ENCODE measurements at places on chromosomes 3 and 15. TPM values are rescaled to one million over a fixed set of nuclear protein-coding genes. Genes with fewer than 3 reads are reported as not detected.

DNA sequence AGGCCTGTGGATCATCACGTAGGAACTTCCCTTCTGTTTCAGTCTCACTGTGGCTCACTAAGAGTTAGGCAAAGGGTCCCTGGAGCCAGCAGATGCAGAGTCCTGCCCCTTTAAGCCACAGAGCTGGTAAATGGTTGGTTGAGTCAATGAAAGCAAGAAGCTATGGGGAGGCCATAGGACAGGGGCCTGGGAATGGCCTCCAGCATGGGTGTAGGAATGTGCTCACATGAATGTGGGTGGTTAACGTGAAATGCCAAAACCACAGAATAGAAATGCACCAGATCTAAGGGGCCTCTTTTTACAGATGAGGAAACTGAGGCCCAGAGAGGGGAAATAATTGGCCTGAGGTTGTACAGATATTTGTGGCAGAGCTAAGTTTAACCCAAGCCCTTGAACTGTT is 150.3 kb downstream of the TLE3 start:
- H3K4me3 ChIP-seq = no peak overlapping the region
- no peaks in the 10 kb centered on the region for H3K36me3 ChIP-seq
- DNase-seq = no peak

Gene ECE2
- not detected for total RNA-seq

DNA sequence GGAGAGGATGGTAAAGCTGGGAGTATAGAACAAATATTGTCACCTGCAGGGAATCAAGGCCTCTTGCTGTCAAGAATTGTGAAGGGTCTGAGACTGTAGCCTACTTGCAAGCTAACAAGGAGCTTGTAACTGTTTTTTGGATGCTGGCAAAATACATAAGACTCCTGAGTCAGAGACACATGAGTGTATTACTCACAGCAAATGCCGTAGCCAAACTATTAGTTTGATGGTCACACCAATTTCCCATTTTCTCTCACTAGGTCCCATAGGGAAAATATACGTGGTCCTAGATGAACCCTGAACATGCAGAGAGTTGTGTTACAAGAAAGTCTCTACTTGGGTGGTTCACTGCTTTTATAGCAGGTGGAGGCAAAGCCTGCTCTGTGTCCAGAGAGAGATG is 44.7 kb upstream of the LIPC start:
- no peak for DNase-seq
- no peaks in the 10 kb centered on the region for H3K27me3 ChIP-seq
- H3K4me3 ChIP-seq = no peak overlapping the region
- H3K27ac ChIP-seq = no peak overlapping the region

DNA sequence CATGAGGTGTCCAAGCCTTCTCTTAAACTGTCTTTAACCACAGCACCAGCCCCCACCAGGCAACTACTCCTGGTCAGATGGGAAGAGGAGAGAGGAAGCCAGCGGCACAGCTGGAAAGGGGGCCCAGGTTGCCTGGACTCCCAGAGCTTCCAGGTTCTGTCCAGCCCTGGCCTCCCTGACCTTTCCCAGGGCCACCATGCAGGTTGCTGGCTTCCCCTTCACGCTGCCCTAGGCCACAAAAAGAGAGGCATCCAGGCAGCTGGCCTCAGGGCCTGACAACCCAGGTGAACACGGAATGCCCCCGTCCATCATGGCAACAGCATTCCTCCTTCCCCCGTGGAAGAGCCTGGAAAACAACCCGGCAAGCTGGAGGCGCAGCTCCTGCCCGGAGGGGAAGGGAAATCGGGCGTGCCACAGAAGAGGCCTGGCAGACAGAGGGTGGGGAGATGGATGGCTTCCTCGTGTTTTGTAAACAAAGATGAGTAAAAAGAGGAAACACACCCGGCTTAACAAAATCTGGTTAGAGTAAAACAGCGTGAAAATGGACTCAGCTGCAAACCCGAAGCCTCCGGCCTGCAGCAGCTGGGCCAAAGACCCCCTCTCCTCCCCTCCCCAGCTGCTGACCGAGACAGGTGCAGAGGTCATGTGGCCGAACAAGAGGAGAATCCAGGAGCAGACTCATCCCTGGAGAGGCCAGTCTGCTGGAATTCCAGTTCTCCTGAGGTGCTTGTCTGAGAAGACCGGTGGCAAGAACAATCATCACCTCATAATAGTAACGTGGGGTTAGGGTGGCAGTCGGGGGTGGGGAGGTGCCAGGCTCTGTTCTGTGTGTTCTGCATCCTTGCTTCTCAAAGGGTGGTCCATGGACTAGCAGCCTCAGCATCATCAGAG is 15.5 kb downstream of the BMF start:
- no peak for DNase-seq
- peaks cover 76% of the 10 kb centered on the region for H3K4me1 ChIP-seq
- no peak overlapping the region for H3K4me3 ChIP-seq
- peak overlapping the region; percentile 77 for H3K27ac ChIP-seq

DNA sequence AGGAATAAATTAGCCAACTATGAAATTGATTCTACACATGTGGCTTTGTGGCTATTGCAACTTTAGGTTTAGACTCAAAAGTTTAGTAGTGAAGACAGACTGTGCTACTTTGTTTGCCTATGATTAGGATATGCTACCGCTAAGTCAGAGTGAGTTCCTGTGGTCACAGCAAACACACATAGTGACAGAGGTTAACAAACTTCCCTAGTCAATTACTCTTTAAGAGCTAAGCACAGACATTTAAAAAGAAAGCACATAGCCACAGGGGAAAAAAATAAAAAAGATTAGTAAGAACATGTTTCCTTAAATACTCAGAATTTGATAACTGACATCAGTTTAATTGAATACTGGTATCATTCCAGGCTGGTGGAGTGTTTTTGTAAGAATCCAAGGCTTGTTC is 207.1 kb downstream of the GBE1 start:
- H3K27ac ChIP-seq = no peak overlapping the region
- no peaks in the 10 kb centered on the region for H3K36me3 ChIP-seq
- H3K27me3 ChIP-seq = no peaks in the 10 kb centered on the region
- no peaks in the 10 kb centered on the region for H3K4me1 ChIP-seq
- DNase-seq = no peak
- H3K4me3 ChIP-seq = no peak overlapping the region

GRCh38 chr3:39135170-39135805 is 18.1 kb downstream of the CSRNP1 start:
- no peak for DNase-seq
- H3K36me3 ChIP-seq = no peaks in the 10 kb centered on the region
- H3K27ac ChIP-seq = peak overlapping the region; percentile 65
- H3K4me3 ChIP-seq = no peak overlapping the region

GRCh38 chr3:8756671-8757070 is 12.7 kb downstream of the OXTR start:
- H3K27me3 ChIP-seq = no peaks in the 10 kb centered on the region
- no peaks in the 10 kb centered on the region for H3K36me3 ChIP-seq

DNA sequence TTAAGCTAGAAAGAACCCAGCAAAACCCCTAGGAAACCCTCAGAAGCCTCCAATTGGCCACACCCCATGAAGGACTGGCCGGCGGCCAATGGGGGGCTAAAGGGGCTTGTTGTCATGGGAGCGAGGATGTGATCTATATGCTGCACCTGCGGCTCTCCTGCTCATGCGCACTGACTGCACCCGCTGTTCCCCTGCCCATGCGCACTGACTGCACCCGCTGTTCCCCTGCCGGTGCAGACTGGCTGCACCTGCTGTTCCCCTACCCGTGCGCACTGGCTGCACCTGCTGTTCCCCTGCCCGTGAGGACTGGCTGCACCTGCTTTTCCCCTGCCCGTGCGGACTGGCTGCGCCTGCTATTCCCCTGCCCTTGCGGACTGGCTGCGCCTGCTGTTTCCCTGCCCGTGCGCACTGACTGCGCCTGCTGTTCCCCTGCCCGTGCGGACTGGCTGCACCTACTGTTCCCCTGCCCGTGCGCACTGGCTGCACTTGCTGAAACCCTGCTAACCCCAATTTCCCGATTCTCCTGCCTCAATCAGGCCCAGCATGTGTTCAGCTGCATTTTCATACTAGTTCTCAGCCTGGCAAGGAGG is 16.8 kb upstream of the MCCC1 start:
- H3K27ac ChIP-seq = no peak overlapping the region
- peaks cover 7% of the 10 kb centered on the region for H3K4me1 ChIP-seq
- H3K36me3 ChIP-seq = no peaks in the 10 kb centered on the region
- no peaks in the 10 kb centered on the region for H3K27me3 ChIP-seq
- peak; percentile 6 for DNase-seq
- no peak overlapping the region for H3K4me3 ChIP-seq

GRCh38 chr3:181278468-181279238 is 289.1 kb upstream of the DNAJC19 start:
- H3K36me3 ChIP-seq = no peaks in the 10 kb centered on the region
- H3K4me1 ChIP-seq = no peaks in the 10 kb centered on the region
- no peak overlapping the region for H3K4me3 ChIP-seq
- DNase-seq = no peak
- H3K27ac ChIP-seq = no peak overlapping the region

- no peak for DNase-seq
- no peak overlapping the region for H3K27ac ChIP-seq
- H3K4me3 ChIP-seq = no peak overlapping the region
- no peaks in the 10 kb centered on the region for H3K27me3 ChIP-seq
Observed at GRCh38 chr3:177944228-177944661, 592.0 kb upstream of the KCNMB2 start.

DNA sequence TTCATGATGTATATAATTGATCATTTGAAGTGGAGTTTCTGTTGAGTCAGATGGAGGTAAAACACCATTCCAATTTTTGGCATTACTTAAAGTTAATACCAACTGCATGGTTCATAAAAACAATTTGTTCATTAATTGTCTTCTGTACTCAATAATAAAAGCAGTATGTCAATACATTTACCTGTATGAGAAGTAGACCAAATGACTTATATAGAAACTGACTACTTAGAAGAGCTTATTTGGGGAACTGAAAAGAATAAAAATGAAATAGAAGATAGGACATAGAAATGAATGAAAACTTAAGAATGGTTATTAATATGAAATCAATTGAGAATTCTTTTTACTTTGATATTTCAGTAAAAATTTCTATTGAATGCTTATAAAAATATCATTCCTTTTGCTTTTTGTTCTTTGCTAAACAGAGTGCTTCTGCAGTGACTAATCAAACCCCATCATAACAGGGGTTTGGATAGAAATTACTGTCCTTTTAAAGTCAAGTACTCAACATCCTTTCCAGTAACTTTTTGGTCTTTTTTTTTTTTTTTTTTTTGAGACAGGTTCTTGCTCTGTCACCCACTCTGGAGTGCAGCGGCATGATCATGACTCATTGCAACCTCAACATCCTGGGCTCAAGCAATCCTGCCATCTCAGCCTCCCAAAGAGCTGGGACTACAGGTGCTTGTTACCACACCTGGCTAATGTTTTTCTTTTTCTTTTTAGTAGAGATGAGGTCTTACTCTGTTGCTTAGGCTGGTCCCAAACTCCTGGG is 6.5 kb upstream of the CRYBG3 start:
- H3K27me3 ChIP-seq = no peaks in the 10 kb centered on the region
- no peaks in the 10 kb centered on the region for H3K4me1 ChIP-seq
- H3K4me3 ChIP-seq = no peak overlapping the region
- DNase-seq = no peak
- no peaks in the 10 kb centered on the region for H3K36me3 ChIP-seq

DNA sequence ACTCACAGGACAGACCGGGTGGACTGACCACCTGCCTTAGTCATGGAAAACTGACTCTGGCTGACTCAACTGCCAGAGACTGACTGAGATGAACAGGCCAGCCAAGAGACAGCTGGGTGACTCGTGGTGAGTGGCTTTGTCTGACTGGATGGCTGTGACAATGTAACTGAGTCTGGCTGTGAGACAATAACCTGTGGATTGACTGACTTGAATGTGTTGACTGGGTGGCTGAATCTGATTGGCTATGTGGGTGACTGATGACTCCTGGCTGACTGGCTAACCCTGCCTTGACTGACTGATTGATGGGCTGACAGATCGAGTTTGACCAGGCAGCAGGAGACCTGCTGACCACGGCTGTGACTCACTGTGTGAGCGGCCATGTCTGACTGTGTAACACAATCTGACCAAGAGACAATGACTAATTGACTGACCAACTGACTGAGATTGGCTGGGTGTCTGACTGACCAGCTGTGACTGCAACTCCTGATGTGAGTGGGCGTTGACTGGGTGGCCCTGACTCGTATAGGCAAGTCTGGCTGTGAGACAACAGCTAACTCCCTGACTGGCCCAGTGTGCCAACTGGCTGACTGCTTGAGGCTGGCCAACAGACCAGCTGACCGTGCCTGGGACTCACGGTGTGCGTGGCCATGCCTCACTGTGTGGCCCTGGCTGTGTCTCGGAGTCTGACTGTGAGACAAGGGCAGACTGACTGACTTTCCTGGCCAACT is 509.1 kb downstream of the SHQ1 start:
- no peaks in the 10 kb centered on the region for H3K36me3 ChIP-seq
- H3K4me1 ChIP-seq = peaks cover 13% of the 10 kb centered on the region
- DNase-seq = peak; percentile 72
- H3K27me3 ChIP-seq = no peaks in the 10 kb centered on the region
- peak overlapping the region; percentile 55 for H3K27ac ChIP-seq
- H3K4me3 ChIP-seq = no peak overlapping the region

Gene ALPK3
- 319 TPM for total RNA-seq

DNA sequence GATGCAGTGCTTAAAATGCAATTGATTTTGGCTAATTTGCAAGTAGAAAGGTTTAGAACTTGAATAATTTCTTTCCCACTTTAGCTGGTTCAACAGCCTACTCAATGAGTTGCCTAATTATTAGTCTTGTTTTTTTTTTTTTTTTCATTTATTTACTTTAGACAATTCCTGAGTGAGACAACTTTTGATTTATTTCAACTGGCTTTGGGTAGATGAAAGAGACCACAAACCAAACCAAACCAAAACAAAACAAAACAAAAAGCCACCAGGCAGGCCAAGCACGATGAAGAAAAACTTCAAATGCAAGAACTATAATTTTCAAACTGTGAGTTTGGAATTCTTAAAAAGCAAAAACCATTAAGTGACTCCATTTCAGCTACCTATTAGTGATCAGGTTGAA is 469.9 kb downstream of the GBE1 start:
- DNase-seq = no peak
- no peaks in the 10 kb centered on the region for H3K27me3 ChIP-seq
- H3K27ac ChIP-seq = no peak overlapping the region
- H3K36me3 ChIP-seq = no peaks in the 10 kb centered on the region
- no peak overlapping the region for H3K4me3 ChIP-seq
- no peaks in the 10 kb centered on the region for H3K4me1 ChIP-seq

DNA sequence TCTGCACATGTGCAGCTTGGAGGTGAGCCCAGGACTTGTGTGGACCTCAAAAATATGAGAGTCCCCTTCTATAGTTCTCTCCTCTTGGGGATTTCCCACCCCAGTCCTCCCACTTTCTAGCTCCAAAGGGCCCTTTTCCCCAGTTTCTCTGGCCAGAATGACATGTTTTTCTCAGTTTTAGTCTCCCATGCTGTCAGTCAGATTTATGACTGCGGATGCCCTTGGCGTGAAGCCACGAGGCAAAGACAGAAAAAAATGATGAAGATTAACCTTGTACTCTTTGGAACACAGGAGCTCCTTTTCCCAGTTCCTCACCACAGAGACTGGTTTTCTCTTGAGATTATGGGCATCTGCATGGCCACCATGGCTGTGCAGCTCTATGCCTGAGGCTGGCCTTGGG is 72.0 kb upstream of the TTBK2 start:
- DNase-seq = no peak
- H3K36me3 ChIP-seq = no peaks in the 10 kb centered on the region
- no peak overlapping the region for H3K27ac ChIP-seq
- no peak overlapping the region for H3K4me3 ChIP-seq
- no peaks in the 10 kb centered on the region for H3K27me3 ChIP-seq

All from gastrocnemius medialis (tissue), 4 donors.